ENCODE measurements at places on chromosomes 1 and 21.

DNA sequence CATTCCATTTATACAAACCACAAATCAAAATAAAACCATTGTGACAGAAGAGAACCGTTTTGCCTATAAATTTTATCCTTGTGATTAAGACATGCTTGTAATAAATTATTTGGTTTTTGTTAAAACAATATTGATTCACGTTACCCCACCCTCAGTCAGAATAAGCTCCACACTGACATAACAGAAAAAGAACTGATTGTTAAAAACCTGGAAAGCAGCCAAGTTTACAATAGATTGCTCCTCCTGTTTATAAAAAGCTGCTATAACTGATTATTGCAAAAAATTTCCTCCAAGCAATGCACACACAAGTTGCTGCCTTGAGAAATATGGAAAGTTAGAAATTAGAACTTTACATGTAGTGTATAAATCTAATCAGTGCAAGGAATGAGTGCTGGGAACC lies 263.5 kb downstream of the SETD4 start:
- no peak for DNase-seq

GRCh38 chr1:3930301-3931006 lies 30.4 kb upstream of the C1orf174 start:
- DNase-seq: no peak

DNA sequence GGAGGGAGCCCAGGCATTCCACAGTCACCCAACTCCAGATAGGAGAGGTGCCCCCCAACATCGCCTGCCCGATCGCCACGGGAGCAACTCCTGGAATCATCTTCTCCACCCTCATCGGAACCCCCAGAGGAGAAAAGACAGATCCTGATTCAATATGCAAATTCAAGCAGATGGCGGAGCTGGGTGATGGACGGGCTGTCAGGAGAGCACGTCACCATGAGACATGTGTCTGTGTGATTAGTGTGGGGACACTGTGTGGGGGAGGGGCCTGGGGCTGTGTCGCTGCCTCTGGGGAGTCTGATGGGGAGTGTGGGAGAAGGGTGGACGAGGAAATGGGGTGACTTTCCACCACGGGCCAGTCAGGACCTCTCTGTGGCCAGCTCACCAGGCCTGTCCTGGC lies 90.2 kb upstream of the CSF3R start:
- no peak for DNase-seq

DNA sequence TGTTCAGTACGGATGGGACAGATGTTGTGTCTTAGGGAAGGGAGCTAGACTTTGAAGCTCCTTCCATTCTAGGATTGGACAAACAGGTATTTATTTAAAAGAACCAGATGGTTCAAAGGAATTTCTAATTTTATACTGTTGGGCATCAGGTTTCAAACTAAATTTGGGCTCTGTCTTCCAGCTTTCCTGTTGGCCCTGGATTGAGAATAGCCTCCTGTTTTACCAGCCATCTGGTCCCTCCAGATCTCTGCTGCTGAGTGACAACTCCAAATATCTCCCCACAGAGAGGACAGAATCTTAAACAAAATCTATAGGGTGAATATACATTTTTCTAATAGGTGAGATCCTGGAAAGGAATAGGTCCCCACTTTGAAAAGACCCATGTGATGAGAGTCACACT lies 52.5 kb upstream of the CNIH3 start:
- no peak for DNase-seq

GRCh38 chr1:79040424-79041082 lies 34.0 kb upstream of the ADGRL4 start:
- no peak for DNase-seq

- DNase-seq: no peak
Measured at GRCh38 chr1:178540646-178541045, 27.7 kb downstream of the TEX35 start.

DNA sequence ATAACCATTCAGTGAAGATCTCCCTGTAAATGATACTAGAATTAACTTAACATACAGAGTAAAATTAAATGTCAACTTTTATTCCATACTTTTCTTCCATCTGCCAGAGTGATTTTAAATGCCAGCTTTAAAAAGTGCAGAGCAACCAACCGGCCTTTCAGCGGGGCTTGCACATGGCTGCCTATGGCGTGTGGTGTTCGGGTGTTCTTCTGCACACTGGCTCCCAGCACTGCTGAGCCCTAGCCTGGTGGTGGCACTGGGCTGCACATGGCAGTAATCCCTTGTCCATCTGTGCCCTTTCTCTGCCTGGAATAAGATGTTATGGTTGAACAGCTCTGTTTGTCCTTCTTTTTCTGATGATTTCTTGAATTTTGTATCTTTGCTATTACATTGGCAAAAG lies 156.3 kb downstream of the SNX7 start:
- DNase-seq: no peak

GRCh38 chr1:85244271-85245061 lies 15.0 kb downstream of the C1orf52 start:
- no peak for DNase-seq

GRCh38 chr1:13487143-13487868 lies 26.5 kb downstream of the LRRC38 start:
- DNase-seq: no peak

- no peak for DNase-seq
Measured at GRCh38 chr1:204198348-204199340, 2.4 kb upstream of the KISS1 start.

- DNase-seq: no peak
Measured at GRCh38 chr1:206872139-206872538, 6.7 kb downstream of the IL20 start.

DNA sequence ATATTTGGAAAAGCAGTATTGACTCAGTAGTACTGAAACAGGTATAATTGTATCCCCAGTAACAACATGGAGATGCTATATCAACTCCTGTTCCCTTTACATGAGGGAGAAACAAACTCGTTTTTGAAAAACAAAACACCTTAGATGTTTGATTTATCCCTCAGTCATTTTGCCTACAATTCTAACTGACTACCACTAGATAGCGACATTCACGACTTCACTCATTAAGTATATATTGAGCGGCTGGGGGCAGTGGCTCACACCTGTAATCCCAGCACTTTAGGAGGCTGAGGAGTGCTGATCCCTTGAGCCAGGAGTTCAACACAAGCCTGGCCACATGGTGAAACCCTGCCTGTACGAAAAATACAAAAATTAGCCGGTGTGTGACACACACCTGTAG lies 83.3 kb downstream of the CYYR1 start:
- no peak for DNase-seq

GRCh38 chr1:164746632-164747031 lies 187.6 kb downstream of the PBX1 start:
- DNase-seq: no peak

DNA sequence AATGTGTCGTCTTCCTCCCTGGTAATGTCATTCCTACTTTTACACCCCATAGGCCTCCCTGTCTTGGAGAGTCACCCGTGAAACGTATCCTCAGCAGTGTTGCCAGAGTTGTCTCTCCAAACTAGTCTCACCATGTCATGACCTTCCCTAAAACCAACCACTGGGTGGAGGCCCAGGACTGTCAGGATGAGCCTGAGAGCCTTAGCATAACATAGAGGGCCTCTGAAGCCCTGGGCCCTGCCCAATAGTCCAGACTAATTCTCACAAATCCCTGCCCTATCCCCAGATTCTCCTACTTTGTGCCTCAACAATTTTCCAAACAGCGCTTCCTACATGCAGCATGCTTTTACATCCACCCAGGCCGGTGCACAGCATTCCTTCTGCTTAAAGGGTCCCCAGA lies 29.3 kb upstream of the HSD3B1 start:
- DNase-seq: no peak

GRCh38 chr1:22729400-22729773 lies 18.7 kb downstream of the EPHB2 start:
- no peak for DNase-seq

DNA sequence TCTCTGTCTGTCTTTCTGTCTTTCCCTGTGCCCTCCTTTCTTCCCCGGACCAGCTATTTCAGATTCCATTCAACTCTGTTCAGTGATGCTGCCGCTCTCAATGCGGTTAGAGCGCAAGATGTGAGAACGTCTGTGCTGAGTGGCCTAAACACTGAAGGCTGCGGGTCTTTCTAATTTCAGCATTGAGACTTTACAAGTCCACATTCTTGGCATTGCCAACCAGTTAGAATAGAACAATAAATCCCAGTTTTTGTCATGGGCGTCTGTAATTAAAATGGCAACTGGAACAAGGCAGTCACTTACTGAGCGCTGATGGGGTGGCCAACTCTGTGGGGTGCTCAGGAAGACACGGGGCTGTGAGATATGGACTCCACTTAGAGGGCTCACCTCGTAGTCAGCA lies 112.8 kb downstream of the DHRS3 start:
- DNase-seq: no peak

DNA sequence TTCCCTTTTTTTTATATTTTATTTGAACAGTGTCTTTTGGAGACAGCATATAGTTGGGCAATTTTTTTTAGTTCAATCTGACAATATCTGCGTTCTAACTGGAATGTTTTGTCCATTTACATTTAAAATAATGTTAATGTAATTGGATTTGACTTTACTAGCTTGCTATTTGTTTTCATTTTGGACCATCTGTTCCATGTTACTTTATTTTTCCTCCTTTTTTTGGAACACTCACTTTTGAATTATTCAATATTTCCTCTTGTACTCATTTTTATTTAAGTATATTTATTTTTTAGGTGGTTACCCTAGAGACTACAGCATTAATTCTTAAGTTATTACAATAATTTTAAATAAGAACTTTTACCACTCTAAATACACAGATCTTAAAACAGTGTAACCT lies 62.8 kb upstream of the C1orf87 start:
- no peak for DNase-seq

- DNase-seq: no peak
Measured at GRCh38 chr1:182676274-182676673, 8.1 kb downstream of the RGS8 start.

DNA sequence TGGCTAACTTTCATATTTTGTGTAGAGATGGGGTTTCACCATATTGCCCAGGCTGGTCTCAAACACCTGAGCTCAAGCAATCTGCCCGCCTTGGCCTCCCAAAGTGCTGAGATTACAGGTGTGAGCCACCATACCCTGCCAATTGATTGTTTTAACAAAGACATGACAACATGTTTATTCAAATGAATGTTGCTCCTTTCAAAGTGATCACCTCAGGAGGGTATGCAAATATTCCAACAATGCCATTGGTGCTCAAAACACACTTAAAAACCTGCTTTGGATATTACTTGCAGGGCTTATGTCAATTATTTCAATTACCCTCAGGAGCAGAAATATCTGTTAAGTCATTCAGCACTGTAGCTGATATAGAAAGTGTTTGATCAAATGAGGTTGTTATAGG lies 7.9 kb downstream of the LAX1 start:
- no peak for DNase-seq

GRCh38 chr1:61639608-61640336 lies 85.2 kb downstream of the TM2D1 start:
- DNase-seq: no peak

DNA sequence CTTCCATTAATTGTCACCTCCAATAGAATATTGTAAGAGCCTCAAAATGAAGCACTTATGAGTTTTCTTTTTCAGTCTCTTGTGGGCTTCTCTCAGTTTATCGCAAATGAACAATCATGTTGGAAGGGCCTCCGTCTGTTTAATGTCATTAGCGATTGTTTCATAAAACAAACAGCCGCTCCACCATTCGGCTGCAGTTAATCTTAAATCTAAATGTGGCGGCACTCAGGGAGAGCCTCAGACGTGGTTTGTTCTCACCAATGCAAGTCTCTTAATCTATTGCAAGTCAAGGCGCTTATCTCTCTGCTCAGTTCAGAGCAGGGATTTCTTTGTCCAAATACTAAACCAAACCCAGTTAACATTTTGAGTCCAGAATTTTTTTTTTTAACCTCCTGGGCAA lies 34.9 kb upstream of the ESRRG start:
- no peak for DNase-seq

DNA sequence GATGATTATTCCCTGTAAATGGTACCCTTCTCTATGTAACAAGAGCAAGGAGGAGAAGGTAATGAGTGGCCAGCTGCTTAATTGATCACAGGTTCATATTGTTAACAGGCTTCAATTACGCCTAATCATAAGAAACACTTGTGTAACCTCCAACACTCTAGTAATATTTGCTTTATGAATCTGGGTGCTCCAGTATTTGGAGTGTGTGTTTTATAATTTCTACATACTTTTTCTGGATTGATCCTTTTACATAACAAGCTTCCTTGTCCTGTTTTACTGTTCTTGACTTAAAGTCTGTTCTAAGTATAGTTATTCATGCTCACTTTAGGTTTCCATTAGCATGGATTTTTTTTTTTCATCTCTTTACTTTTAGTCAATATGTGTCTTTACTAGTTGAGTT lies 984.2 kb downstream of the AMY1C start:
- DNase-seq: no peak

DNA sequence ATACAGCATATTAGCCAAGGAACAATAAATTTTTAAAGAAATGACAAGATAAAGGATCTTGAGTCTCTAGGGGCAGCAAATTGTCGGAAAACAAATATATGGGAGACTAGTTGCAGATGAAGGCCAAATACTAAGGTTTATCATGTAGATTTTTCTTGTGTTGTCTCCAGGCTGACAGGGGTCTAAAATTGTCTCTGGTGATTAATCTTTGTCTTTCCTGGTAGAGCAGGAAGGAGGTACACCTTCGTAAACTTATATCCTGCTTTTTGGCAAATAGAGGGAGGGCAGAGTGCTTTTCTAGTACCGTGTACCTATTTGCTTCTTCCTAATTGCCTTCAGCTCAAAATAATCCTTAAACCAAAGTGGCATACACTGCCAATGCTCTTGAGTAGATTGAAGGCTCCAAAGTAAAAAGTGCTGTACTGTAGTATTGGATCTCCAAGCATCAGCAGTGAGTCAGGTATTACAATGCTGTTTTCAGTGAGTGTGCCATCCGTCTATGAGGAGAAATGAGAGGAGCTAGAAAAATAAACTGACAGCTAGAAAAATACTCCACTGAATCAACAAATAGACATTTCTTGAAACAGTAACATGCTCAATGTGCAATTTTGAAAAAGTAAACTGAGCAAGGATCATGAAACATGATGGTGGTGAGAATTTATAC lies 1.8 kb upstream of the LEPR start:
- DNase-seq: no peak

DNA sequence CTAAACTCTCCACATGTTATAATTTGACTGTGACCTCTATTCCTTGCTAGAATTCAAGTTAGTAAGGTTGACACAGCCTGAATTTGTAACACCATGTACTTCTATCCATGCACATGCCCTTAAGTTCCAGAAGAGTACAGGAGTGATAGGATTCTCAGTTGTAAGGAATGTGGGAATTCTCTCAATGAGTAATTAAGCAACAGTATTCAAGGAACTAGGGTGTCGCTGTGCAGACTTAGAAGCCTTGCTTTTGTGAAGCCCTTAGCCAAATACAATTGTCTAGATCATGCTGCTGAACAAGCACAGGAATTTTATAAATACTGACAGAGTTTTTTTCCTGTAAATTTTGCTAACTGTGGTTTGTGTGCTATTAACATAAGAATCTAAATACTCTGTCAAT lies 276.3 kb upstream of the PTBP2 start:
- no peak for DNase-seq
